ENCODE measurements at places on chromosomes 3 and 15.

- no peak overlapping the region for H3K4me3 ChIP-seq
- H3K4me1 ChIP-seq, result no peaks in the 10 kb centered on the region
- no peaks in the 10 kb centered on the region for H3K27me3 ChIP-seq
- no peak overlapping the region for H3K27ac ChIP-seq
Measured at GRCh38 chr15:100187677-100188076, 154.1 kb downstream of the ADAMTS17 start.

- no peak overlapping the region for H3K27ac ChIP-seq
- no peaks in the 10 kb centered on the region for H3K36me3 ChIP-seq
- no peaks in the 10 kb centered on the region for H3K4me1 ChIP-seq
- peaks cover 34% of the 10 kb centered on the region for H3K27me3 ChIP-seq
- no peak for DNase-seq
Measured at GRCh38 chr15:71691458-71692417, 118.6 kb upstream of the NR2E3 start.

DNA sequence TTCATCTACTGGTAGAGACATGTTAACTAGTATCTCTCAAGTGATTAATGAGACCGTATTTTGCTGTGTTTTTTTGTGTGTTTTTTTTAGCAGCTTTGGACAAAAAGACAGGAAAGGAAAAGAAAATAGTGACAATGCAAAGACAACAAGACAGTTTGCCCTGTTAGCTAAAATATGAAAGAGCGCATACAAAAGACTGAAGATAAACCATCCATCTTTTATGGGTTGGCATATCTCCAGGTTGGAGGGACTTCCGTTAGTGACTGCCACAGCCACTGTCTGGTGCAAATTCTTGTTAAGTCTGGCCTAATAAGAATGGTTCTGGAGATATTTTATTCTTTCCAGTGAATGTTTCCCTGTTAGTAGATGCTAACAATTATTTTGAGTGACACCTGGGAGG lies 121.9 kb downstream of the CDIN1 start:
- H3K27ac ChIP-seq, result no peak overlapping the region
- H3K4me1 ChIP-seq, result no peaks in the 10 kb centered on the region
- H3K4me3 ChIP-seq, result no peak overlapping the region
- no peak for DNase-seq
- H3K36me3 ChIP-seq, result no peaks in the 10 kb centered on the region

DNA sequence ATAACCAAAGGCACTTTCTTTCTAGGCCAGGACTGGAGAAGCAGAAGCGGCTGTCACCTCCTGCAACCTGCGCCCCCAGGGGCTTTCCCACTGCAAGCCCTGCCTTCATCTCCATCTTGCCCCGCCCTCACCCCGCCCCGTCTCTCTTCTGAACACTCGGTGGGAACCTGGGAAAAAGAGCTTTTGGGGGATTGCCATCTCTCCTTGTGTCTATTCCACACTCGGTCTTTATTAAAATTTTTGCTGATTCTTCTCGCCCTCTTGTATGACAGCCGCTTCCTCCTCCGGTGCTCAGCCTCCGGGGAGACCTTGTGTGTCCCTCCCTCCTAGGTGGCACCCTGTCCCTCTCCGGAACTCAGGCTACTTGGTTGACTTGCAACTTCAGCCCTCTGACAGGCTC lies 41.9 kb upstream of the SPESP1 start:
- peaks cover 9% of the 10 kb centered on the region for H3K27me3 ChIP-seq
- no peak for DNase-seq
- H3K27ac ChIP-seq, result no peak overlapping the region
- H3K36me3 ChIP-seq, result no peaks in the 10 kb centered on the region

- H3K36me3 ChIP-seq, result peaks cover 5% of the 10 kb centered on the region
- H3K4me1 ChIP-seq, result peaks cover 56% of the 10 kb centered on the region
- DNase-seq, result peak; percentile 81
- H3K4me3 ChIP-seq, result no peak overlapping the region
- no peak overlapping the region for H3K27ac ChIP-seq
Measured at GRCh38 chr15:63497642-63498467, 6.5 kb upstream of the USP3 start.

DNA sequence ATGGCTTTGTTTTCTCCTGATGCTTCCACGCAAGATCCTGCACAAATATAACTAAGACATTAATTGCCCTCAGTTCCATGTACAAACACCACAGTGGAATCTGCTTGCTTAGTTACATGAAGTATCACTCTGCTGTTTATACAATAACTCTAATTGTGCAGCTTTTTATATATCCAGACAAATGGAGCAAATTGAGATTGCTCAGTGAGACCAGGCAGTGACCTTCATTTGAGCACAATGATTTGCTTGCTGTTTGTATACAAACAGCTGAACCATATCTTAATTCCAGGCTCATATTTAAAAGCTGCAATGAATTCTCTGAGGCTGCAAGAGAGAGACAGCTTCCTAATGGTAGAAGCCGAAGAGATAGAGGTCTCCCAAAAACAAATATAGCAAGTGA lies 243.7 kb downstream of the CADPS start:
- H3K36me3 ChIP-seq, result no peaks in the 10 kb centered on the region
- peaks cover 5% of the 10 kb centered on the region for H3K27me3 ChIP-seq
- no peaks in the 10 kb centered on the region for H3K4me1 ChIP-seq
- H3K27ac ChIP-seq, result no peak overlapping the region
- DNase-seq, result no peak

DNA sequence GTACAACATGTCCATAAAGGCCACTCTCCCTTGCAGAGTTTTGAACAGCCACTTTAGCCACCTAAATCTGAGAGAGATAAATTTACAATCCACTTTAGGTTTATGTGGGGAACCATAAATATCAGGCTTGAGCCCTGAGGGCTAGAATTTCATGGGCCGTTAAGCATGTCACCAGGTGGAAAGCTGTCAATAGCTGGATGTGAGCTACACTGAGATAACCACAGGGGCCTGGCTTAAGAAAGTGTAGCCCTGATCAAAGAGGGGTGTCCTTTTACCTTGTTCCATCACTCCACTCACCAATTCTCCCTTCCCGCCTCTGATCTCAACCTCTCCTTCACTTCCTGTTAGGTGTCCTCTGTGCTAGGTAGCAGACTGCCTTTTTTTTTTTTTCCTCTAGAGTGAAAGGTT lies 172.8 kb upstream of the ICE2 start:
- DNase-seq, result no peak
- no peaks in the 10 kb centered on the region for H3K27me3 ChIP-seq
- H3K36me3 ChIP-seq, result no peaks in the 10 kb centered on the region
- H3K4me1 ChIP-seq, result peaks cover 55% of the 10 kb centered on the region

DNA sequence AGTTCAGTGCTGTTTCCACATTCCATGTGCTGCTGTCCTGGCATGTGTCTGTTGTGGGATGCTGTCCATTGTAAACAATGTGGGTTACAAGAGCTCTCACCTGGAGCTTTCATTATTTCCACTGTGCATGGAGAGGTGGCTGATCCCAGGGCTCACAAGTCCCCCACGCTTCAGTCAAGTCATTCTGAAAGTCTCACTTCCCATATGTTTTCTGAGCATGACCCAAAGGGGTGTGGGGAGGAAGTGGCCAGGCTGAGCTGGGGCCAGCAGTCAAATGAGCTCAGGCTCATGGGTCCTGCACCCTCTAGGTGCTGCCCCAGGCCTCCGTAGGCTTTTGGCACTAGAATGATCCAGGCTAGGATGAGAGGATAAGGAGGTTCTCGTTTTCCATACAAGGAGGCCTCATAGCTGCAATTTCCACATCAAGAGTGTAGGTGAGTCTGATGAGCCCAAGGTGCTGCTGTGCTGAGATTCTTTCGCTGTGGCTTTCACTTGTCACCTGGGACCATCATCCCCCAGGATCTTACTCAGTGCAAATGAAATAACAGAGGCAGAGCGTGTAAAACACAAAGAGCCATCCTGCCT lies 22.0 kb downstream of the STARD5 start:
- peaks cover 62% of the 10 kb centered on the region for H3K4me1 ChIP-seq
- H3K27me3 ChIP-seq, result no peaks in the 10 kb centered on the region
- peaks cover 96% of the 10 kb centered on the region for H3K36me3 ChIP-seq
- peak; percentile 55 for DNase-seq

DNA sequence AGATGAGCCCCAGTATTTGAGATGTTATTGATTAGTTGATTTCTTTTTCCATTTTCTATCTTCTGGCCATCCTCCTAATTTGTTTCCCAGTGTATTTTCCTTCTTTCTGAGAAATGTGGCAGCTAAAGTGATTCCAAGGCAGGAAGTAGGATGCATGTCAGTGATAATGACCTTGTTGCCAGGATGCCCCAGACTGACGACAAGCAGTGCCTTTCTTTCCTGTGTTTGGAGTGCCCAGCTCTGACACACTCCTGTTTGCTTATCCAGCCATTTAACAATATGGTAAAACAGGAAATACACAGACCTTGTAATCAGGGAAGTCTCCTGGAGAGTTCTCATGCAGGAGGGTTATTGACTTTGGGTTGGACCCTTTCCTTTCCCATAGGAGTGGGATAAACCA lies 20.4 kb downstream of the TMOD2 start:
- H3K27ac ChIP-seq, result peak overlapping the region; percentile 8
- H3K4me1 ChIP-seq, result peaks cover 15% of the 10 kb centered on the region
- H3K27me3 ChIP-seq, result no peaks in the 10 kb centered on the region
- H3K4me3 ChIP-seq, result no peak overlapping the region
- no peak for DNase-seq

GRCh38 chr3:16467393-16467792 lies 46.1 kb downstream of the RFTN1 start:
- H3K27ac ChIP-seq, result peak overlapping the region; percentile 89
- H3K27me3 ChIP-seq, result no peaks in the 10 kb centered on the region
- peaks cover 70% of the 10 kb centered on the region for H3K36me3 ChIP-seq
- peaks cover 64% of the 10 kb centered on the region for H3K4me1 ChIP-seq

DNA sequence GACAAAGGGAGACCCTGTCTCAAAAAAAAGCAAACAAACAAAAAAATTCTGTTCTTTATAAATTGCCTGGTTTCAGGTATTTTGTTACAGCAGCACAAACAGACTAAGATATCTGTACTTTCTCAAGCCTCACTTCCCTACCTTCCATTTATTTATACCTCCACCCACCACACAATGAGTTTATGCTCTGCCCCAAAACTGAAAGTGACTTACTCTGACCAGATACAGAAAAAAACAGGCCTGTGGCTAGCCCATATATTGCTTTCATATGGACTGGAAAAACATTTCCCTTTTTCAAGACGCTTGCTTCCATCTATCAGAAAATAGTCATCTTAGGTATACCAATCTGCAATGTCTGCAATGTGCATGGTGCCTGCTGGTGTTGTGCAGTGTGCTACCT lies 8.7 kb upstream of the GPD1L start:
- no peak overlapping the region for H3K4me3 ChIP-seq
- no peak for DNase-seq
- peaks cover 5% of the 10 kb centered on the region for H3K36me3 ChIP-seq
- H3K4me1 ChIP-seq, result peaks cover 13% of the 10 kb centered on the region
- peaks cover 28% of the 10 kb centered on the region for H3K27me3 ChIP-seq
- peak overlapping the region; percentile 53 for H3K27ac ChIP-seq

DNA sequence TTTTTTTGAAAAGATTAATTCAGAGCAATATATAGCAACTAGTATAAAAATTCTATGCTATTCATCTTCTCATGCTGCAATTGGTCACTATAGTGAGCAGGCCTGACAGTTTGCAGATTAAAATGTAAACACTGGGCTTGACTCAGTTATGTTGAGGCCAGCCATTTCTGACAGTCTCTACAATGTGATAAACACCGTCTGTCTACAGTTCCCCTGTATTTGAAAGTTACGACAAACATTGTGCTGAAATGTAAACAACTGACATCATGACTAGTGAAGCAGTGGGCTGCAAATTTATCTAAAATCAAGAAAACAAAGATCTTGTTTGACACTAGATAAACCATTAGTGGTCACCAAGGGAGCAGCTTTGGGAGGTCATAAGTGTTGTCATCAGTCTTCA lies 197.4 kb downstream of the ISL2 start:
- no peak overlapping the region for H3K4me3 ChIP-seq
- no peak for DNase-seq
- no peaks in the 10 kb centered on the region for H3K36me3 ChIP-seq
- H3K4me1 ChIP-seq, result no peaks in the 10 kb centered on the region
- H3K27me3 ChIP-seq, result no peaks in the 10 kb centered on the region

GRCh38 chr15:76663529-76663928 lies 241.6 kb downstream of the SCAPER start:
- H3K27me3 ChIP-seq, result no peaks in the 10 kb centered on the region
- H3K36me3 ChIP-seq, result peaks cover 12% of the 10 kb centered on the region
- no peaks in the 10 kb centered on the region for H3K4me1 ChIP-seq
- H3K27ac ChIP-seq, result no peak overlapping the region
- H3K4me3 ChIP-seq, result no peak overlapping the region
- no peak for DNase-seq

- H3K4me3 ChIP-seq, result no peak overlapping the region
- no peak overlapping the region for H3K27ac ChIP-seq
- no peaks in the 10 kb centered on the region for H3K27me3 ChIP-seq
- DNase-seq, result no peak
- no peaks in the 10 kb centered on the region for H3K36me3 ChIP-seq
Measured at GRCh38 chr3:175416600-175416999, 557.5 kb downstream of the NAALADL2 start.

GRCh38 chr3:188352196-188352927 lies 198.4 kb downstream of the LPP start:
- no peak for DNase-seq
- H3K4me3 ChIP-seq, result no peak overlapping the region
- H3K4me1 ChIP-seq, result peaks cover 3% of the 10 kb centered on the region
- no peaks in the 10 kb centered on the region for H3K27me3 ChIP-seq

DNA sequence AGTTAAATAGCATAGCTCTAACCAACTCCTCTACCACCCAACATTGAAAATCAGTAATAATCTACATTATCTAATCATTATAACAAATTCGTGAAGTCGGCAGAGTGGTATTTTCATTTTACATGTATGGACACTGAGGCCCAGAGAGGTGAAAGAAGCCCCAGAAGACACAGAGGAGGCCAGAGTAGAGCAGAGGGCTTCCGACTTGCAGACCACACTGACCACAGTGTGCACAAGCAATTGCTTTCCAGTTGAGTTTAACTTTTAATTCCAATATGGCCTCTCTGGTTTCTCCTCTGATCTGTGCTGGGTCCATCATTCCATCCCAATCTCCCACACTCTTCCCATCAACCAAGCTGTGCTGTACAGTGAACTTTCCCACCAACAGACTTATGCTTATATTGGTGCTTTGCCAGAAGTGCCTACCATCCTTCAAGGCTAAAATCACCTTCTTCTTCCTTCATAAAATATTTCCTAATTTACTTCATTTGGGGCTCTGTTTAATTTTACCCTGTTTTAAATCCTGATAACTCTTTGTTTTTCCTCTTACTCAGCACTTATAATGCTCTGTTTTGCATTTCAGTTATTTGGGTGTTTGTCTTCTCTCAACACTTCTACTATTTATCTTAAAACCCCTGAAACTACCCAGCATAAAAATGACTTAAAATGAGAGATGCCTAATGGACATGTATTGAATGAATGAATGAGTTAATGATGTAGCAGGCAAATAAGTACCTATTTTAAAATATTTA lies 81.8 kb upstream of the TNFSF10 start:
- H3K27me3 ChIP-seq, result peaks cover 4% of the 10 kb centered on the region
- no peak overlapping the region for H3K4me3 ChIP-seq
- H3K36me3 ChIP-seq, result no peaks in the 10 kb centered on the region
- no peak overlapping the region for H3K27ac ChIP-seq
- DNase-seq, result no peak

- no peak overlapping the region for H3K4me3 ChIP-seq
- no peak for DNase-seq
- H3K4me1 ChIP-seq, result no peaks in the 10 kb centered on the region
- H3K36me3 ChIP-seq, result no peaks in the 10 kb centered on the region
- no peaks in the 10 kb centered on the region for H3K27me3 ChIP-seq
Measured at GRCh38 chr15:96585484-96586386, 255.2 kb downstream of the NR2F2 start.
